ENCODE measurements at places on chromosomes 3 and 15.
A peak's percentile ranks its signal among the peaks of the same experiment; 100 is the strongest.

GRCh38 chr3:135140591-135140990, 345.5 kb downstream of the EPHB1 start:
- DNase-seq: no peak

DNA sequence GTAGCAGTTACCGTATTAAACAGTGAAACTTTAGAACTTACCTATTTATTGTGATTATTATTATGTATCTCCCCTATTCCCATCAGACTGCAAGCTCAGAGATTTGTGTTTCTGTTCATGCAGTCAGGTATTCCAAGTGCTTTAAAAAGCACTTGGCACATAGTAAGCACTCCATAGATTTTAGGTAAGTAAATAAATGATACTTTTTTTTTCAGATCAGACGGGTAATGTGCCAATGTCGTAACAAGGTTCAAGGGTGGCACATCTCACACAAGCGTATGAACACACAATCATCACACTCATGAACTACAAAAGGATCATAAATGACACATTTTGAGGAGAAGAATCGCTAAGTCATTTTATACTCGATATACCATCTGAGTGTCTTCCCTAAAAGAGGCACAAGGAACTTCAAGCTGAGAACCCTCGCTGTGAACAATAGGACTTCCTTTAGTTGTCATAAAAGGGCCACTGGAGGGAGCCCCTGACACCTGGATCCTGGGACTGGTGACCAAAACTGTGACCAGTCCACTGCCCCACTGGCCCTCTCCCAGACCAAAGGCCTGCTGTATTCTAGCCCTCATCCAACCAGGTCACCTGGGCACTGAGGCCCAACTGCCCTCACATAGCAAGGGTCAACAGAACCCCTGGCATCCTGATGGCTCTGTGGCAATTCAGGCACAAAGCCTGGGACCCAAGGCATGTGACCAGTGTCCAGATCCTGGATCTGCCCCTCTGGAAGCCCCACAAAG, 32.1 kb downstream of the KIF9 start:
- DNase-seq: no peak

GRCh38 chr15:66560856-66561525, 4.8 kb downstream of the LCTL start:
- no peak for DNase-seq

- DNase-seq: no peak
These were observed 30.3 kb downstream of the CPN2 start for GRCh38 chr3:194320744-194321243.

DNA sequence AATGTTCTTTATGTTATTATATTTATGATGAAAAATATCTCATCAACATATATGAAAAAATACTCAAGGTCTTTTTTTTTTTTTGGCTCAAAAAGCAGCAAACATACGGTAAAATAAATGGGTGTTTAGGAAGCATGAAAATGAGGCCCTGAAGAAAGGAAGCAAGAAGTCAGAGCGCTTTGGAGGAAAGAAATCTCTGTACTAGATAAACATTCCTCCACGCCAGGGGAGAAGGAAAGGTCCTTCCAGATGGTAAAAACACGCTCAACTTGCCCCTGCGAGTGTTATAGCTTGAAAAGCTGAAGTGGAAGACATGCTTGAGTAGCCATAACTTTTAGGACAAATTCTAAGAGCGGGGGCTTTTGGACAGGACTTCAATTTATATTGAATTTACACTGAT, 52.9 kb downstream of the FEM1B start:
- no peak for DNase-seq

DNA sequence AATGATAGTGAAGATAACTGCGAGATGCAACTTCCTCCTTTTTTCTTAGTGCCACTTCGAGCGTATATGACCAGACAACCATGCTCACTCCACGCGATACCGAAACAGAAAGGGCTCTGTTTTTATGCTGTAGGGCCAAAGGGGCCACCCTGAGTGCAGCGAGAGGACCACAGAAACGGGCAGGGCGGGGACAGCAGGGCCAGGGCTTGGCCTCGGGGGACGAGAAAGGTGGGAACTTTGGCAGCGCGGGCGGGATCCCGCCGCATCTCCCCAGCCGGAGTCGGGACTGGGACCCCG, 483 bp downstream of the VPS13C start:
- DNase-seq: peak; percentile 45

DNA sequence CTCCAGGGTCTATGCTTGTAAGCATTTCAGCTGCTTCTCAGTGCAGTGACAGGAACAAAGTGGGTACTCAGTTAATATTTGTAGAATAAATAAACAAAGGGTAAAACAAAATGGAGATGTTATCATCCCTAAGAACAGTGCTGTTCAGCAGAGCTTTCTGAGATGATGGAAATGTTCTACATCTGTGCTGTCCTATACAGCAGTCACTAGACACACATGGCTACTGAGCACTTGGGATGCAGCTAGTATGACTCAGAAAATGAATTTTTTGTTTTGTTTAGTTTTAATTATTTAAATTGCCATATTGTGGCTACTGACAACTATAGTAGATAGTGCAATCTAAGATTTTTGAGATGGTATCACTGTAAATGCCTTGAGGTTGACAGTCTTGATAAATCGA, 283.8 kb upstream of the ADAMTS9 start:
- no peak for DNase-seq

- peak; percentile 25 for DNase-seq
These were observed 226.7 kb upstream of the C2CD4B start for GRCh38 chr15:62391641-62392262.

DNA sequence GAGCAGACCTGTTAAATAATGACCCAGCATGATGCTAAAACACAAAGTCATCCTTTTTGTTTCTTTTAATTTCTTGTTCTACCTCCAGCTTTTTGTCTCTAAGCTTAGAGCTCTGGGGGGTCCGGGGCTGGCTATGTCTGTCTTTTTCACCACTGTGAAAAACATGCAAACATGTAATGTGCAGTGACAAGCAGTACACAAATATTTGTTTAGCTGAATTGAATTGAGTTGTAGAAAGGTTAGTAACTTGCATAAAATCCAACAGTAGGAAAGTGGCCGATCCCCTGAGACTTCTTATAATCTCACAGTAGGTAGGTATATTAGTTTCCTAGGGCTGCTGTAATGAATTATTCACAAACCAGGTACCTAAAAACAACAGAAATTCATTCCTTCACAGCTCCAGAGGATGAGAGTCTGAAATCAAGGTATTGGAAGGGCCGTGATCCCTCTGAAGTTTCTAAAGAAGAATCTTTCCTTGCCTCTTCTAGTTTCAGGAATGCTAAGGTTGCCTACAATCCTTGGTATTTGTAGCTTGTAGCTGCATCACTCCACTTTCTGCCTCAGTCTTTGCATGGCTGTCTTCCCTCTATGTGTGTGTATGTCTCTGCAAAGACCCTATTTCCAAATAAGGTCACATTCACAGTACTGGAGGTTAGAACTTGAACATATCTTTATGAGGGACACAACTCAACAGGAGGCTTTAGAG, 32.7 kb downstream of the ARL14 start:
- DNase-seq: no peak

GRCh38 chr15:57150066-57150865, 226.0 kb upstream of the CGNL1 start:
- no peak for DNase-seq

DNA sequence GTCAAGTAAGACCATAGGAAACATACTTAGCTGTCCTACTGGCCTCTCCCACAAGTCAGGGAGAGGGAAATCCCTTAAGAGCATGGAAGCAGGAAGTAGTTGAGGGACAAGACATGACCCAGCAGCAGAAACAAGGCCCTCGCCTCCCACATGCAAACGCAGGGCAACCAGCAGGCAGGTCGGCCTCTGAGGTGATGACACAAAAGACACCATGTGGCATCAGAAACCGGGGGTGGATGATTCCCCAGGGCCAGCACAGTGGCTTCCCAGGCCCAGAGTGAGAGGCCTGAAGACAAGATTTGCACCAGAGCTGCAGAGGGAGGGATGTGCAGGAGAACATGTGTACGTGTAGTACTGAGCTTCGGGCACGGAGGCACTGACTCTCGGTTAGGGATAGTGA, 26.3 kb downstream of the PXYLP1 start:
- no peak for DNase-seq

DNA sequence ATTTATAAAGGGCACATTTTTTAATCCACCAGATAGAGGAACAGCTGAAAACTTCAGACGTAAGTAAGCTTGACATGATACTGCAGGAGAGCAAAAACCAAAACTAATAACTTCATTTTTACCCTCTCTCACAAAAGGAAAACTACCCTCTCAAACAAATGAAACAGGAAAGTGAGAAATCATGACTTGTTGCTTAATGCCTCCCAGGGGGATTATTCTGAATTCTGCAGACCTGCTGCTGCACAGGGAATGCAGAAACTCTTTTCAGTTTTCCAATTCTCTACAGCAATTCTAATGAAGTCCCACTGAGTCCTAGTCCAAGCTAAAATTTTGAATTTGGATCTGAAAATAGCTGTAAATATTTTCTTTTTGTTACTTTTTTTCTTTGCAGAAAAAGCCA, 637.1 kb upstream of the CCDC54 start:
- no peak for DNase-seq

DNA sequence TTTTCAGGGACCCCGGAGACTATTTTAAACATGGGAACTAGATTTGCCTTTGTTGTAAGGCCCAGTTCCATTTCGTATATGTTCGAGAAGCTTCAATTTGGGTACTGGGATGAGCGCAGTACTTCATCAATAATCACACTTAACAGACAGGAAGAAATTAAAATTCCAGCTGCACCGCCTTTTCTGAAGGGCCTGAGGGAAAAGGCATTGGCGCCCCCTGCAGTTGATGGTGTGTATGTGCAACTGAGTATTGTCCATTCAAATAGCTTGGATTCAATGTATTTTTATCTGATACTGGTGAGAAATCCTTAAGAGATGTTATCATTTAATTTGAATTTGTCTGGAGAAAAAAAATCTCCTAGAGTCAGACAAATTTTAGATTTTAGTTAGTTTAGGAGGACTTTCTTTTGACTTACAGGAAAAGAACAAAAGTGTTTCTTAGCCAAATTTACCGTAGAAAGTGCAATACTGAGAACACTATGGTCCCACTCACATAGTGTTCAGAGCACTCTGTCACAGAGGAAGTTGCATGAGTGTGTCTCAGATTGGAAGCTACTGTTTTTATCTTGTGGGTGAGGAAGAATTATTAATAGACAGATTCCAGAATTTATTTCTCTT, 5.4 kb upstream of the ALDH1A2 start:
- DNase-seq: no peak

DNA sequence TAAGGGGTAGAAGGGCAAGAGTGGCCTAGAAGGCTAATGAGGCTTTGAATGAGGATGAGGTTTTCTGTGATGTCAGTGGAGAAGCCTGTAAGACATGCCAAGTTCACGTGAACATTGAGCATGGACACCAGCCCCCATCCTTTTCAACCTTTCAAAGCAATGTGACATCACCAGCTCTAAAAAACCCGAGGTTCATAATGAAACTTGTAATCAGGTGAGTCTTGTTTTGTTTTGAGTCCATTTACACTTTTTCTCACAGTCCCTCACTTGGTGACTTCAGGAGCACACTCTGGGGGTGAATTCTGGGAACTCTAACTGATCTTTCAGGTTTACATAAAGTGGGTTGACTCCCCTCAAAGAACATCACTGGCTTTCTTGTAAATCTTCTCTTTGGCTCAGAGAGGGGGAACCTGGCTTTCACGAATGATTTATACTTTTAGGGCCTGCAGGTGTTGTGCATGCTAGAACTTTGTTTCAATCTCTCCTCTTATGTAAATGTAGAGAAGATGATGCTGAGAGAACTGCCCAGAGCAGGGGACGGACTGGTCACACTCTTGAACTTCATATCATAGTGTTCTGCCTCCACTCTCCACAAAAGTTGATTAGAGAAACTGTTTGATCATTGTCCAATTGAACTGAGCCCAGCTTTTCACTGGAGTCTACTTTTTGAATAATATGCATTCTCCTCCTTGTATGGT, 224.7 kb upstream of the SATB1 start:
- peak; percentile 11 for DNase-seq

DNA sequence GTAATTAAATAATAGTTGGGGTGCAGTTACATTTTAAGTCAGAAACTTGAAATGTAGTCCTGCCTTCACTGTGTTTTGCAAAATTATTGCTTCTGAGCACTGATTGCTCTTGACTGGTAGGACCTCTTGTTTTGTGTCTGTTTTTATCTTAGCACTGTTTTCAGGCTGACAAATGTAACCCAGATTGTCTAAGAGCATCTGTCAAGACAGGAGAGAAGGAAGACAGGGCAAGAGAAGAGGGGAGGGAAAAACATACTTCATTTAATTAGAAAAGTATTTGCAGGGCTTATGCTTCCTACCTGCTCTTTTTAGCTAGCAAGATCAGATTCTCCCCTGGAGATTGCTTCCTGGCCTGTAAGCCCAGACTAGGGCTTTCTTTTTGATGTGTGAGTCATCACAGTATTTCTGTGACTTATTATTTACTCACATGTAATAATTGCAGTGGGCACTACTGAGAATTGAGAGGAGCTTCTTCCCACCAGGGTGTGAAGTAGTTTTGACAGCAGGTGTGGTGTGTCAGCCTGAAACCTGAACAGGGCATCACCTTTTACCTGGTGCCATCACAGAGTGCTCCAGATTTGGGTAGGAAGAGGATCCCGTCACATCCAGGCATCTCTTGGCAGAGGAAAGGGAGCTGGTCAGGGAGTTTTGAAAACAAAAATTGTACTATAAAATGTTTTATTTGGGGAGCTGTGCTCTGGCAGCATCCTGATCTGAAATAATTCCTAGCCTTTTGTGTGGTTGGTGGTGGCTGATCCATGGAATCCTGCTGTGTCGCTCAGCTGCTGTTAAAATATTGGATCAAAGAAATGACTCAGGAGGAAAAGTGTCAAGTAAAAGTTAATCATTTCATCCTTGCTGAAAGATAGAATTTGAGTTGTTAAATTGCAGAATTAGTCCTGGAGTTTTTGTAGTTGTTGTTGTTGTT, 98.2 kb downstream of the TMEM108 start:
- DNase-seq: no peak

DNA sequence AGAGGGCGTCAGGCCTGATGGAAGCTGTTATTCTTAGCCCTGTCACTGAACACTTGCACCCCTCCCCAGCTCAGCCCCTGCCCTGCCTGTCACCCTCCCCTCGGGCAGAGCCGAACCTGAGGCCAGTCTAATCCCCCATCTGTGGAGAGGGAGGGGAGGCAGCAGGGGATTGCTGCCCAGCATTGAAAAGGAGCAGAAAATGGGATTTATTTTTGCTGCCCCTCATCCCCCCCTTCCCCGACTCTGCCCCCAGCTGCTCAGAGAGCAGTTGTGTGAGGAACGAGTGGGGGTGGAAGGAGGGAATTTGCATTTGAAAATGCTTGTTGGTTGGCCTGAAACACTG, 71.6 kb downstream of the EPHB3 start:
- no peak for DNase-seq

GRCh38 chr3:195236076-195236798, 34.7 kb downstream of the XXYLT1 start:
- DNase-seq: no peak

DNA sequence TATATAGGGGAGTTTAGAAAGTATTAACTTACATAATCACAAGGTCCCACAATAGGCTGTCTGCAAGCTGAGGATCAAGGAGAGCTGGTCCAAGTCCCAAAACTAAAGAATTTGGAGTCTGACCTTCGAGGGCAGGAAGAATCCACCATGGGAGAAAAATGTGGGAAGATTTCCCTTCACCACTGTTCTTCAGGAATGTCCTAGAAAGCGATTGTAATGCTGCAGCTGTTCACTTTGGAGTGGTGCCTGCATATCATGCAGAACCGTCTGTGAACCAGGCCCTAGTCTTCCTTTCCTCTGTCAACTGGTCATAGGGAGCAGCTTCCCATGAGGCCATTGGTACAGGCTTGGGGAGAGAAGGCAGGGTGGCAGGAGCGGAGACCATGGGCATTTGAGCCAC, 497.9 kb upstream of the ARPP21 start:
- DNase-seq: no peak

Data from stimulated activated CD4-positive, alpha-beta T cell treated with anti-CD3 and anti-CD28 coated beads, Interleukin-1b, Interleukin-23, amount 100 ng/mL, for 4 hours (primary cell).